ENCODE measurements at places on chromosomes 4 and X.

- DNase-seq, result no peak
These were observed 130.4 kb downstream of the BCOR start for GRCh38 chrX:39967348-39967747.

- peak; percentile 98 for DNase-seq
These were observed 17.6 kb downstream of the FGFBP1 start for GRCh38 chr4:15920723-15921591.

DNA sequence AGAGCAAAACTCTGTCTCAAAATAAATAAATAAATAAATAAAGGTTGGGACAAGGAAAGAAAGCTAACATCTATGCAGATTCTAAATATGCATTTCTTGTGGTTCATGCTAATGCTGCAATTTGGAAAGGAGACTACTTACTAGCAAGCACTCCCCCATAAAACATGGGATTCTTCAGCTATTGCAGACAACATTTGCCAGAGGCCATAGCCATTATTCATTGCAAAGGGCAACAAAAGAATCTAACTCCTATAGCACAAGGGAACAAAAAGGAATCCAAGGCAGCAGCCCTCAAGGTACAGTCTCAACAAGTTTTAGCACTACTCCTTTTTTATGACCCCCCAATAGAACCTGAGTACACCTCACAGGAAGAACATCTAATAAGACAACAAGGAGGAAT is 8.0 kb upstream of the HERC5 start:
- no peak for DNase-seq

- no peak for DNase-seq
These were observed 213.3 kb downstream of the GLUD2 start for GRCh38 chrX:121260596-121261240.

- no peak for DNase-seq
These were observed 45.5 kb upstream of the RBM47 start for GRCh38 chr4:40675166-40675565.

DNA sequence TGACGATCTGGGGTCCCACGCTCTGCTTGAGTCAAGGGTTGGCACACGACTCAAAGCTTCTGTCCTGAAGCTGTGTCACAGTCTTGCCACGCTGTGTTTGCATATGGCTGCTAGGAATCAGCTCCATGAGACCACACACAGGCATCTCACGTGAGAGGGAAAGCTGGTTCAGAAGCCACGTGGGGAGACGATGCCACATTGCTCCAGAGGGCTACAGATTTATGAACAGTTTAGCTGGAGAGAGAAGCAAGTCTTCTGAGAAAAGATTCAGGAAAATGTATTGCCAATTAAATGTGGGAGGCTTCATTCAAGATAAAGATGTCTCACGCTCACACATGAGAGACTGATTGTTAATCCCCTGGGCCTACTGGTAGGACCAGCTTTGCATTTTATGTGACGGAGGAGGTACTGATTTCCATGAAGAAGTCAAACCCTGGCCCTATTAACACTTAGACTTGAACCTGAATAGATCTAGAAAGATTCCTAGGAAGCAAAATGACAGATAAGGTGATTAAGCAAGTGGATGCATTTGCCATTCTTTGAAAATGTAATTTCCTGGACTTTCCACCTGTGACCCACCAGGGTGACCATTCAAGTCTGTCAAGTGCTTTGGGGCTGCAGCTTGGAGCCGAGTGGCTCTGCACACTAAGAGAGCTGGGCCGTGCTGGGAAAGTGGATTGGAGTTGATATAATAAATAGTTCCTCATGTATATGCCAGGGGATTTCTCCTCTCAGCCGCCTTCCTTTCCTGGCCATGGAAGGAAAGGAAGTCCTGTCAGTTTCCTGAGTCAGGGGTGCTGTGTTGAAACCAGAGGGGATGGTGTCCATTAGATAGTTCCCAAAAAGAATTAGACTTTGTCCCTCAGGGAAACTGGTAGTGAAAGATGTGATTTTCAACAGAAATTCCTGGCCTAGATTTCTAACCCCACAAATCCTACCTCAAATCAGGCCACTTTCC is 29.0 kb downstream of the ENPP6 start:
- DNase-seq, result no peak

DNA sequence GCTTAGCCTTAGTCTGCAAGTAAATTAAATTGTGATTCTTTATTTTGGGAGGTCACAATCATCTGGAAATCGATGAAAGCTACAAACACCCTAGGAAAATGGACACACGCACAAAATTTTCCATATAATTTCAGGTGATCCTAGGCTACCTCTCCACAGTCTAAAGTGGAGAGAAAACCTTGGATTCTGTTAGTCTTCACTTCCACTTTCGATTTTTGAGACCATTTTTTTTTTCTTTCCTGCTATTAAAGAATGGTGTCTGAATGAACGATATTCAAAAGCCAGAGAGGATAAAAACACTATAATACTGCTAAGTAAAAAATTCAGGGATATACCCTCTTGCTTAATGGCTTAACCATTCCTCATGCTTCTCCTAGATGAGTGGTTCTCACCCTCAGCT is 1.7 kb downstream of the FBXL5 start:
- DNase-seq, result no peak

DNA sequence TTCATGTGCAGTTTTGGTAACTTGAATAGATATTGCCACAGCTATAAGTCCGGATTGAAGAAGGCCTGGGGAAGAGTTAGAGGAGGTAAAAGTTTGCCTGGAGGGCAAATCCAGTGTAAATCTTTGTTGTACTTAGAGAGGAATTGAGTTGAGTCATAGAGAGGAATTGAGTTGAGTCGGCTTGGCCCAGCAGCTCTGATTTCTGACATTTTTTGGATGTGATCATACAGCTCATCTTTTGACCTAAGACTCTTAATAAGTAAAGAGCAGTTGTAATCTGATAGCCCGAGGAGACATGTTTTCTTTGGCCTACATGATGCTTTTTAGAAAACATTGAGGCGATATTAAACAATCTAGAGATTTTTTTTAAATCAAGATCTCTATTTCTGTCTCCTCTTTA is 3.9 kb downstream of the KIT start:
- peak; percentile 98 for DNase-seq

- no peak for DNase-seq
These were observed 1928.2 kb upstream of the TENM3 start for GRCh38 chr4:180314972-180315371.

GRCh38 chrX:39582091-39582490 is 515.7 kb downstream of the BCOR start:
- peak; percentile 30 for DNase-seq

DNA sequence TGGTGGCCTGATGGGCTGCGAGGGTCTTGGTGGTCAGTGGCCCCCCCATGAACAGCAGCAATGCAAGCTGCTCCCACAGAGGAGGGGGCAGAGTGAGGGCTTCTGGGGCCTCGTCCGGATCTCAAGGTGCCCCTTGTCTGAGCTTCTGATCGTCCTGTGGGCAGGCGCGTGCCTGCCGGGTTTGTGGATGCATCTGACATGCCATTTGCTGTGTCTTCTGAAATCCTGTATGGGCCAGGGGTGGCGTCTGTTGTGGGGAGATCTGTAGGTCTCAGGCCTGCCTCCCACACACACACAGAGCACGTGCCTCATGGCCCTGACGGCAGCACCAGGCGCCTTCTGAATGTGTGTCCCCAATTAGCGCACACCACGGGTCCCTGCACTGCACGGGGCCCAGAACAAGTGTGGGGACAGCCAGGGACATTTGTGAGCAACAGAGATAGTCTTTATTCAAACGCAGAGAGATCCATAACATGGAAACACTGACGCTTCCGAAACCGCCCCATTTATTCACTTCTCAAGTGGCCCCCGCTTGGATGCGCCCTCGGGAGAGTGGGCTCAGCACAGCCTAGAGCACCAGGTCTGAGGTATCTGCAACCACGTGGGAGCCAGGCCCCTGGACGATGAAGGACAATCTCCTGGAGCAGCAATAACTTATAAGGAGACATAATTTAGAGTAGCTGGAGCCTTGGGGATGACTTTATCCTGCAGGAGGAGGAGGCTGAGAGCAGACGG is 5.7 kb downstream of the SPON2 start:
- no peak for DNase-seq

GRCh38 chr4:182351485-182351884 is 108.3 kb downstream of the TENM3 start:
- no peak for DNase-seq

GRCh38 chr4:128782076-128782715 is 27.3 kb upstream of the JADE1 start:
- DNase-seq, result peak; percentile 50

DNA sequence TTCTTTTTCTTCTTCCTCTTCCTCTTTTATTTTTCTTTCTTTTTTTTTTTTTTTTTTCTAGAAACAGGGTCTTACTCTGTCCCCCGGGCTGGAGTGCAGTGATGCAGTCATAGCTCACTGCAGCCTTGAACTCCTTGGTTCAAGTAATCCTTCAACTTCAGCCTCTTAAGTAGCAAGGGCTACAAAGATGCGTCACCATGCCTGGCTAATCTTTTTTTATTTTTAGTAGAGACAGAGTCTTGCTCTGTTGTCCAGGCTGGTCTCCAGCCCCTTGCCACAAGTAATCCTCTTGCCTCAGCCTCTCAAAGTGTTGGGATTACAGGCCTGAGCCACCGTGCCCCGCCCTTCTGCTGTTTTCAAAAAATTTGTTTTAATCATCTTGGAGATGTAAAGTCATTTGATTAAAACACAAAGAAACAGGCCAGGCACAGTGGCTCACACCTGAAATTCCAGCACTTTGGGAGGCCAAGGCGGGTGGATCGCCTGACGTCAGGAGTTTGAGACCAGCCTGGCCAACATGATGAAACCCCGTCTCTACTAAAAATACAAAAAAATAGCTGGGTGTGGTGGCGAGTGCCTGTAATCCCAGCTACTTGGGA is 28.1 kb downstream of the SYNPO2 start:
- DNase-seq, result no peak

- no peak for DNase-seq
These were observed 200.3 kb downstream of the ANTXR2 start for GRCh38 chr4:79872738-79873137.

GRCh38 chr4:186557486-186557885 is 2.1 kb upstream of the MTNR1A start:
- DNase-seq, result peak; percentile 86

DNA sequence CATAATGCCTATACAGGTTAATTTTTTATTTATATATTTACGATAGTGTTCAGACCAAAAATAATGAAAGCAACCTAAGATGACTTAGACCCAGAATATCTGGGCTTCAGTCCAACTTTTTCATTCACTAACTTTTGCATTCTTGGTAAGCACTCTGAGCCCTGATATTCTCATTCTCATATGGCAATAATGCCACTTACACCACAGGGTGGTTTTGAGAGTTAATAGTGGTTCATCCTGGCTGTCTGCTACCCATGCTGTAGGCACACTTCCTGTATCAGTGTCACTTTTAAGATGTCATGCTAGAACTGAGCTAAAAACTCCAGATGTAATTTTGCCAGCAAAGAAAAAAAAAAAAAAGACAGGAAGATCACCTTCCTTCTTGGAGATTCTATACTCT is 508.7 kb upstream of the FMR1 start:
- no peak for DNase-seq

DNA sequence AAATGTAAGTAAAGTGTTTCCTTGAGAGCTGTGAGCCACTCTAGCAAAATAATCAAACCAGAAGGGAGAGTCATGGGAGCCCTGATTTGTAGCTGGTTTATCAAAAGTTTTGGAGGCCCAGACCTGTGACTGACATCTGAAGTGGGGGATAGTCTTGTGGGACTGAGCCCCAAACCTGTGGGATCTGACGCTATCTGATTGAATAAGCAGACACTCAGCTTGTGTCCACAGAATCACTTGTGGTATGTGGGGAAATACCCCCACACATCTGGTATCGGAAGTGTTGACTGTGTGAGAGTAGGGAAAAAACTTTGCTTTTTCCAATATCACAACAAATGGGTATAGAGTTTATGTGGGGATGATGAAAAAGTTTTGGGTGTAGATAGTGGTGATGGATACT is 35.4 kb downstream of the FUNDC1 start:
- no peak for DNase-seq

DNA sequence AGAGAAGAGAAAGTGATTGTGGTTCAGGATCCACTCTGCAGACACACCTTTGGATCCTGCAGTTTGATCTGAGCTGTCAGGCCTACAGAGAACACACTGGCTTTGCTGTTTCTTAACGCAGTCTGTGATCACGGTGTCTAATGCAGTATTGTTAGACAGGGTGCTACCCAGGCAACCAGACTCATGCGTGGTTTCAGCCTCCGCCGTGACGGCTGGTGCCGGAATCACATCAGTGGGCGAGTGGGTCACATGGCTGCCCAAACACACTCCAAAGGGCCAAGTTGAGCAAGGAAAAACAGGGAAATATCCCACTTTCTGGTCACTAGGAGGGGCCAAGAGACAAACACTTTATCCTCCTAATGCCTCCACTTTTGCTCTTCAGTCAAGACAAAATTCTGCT is 27.5 kb downstream of the CCDC149 start:
- no peak for DNase-seq

- DNase-seq, result no peak
These were observed 41.8 kb downstream of the CLCN3 start for GRCh38 chr4:169662206-169662605.

GRCh38 chr4:23932901-23933308 is 43.1 kb upstream of the PPARGC1A start:
- DNase-seq, result peak; percentile 11

DNA sequence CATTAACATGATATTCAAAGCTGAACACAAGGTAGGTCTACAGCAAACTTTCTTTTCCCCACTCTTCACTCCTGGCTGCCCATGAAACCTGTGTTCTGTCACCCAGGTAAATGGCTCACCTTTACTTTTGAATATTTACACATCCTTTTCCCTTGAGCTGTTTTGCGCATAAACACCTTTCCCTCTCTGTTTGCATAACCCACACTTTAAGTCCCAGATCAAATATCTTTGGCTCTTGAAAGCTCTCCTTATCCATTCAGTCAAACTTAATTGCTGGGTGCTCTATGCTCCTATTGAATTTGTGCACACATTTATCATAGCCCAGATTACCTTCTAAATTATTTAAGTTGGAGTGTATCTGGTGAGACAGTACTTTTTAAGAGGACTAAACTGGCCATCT is 51.7 kb upstream of the ATP8A1 start:
- DNase-seq, result no peak

- DNase-seq, result peak; percentile 7
These were observed 234.1 kb downstream of the CPE start for GRCh38 chr4:165612936-165613335.

- no peak for DNase-seq
These were observed 157.8 kb downstream of the RELL1 start for GRCh38 chr4:37528166-37528885.

Measured in fibroblast of skin of scalp (primary cell).